Amniotic stem cell (primary cell): ENCODE measurements at places on chromosomes 1 and 21.

DNA sequence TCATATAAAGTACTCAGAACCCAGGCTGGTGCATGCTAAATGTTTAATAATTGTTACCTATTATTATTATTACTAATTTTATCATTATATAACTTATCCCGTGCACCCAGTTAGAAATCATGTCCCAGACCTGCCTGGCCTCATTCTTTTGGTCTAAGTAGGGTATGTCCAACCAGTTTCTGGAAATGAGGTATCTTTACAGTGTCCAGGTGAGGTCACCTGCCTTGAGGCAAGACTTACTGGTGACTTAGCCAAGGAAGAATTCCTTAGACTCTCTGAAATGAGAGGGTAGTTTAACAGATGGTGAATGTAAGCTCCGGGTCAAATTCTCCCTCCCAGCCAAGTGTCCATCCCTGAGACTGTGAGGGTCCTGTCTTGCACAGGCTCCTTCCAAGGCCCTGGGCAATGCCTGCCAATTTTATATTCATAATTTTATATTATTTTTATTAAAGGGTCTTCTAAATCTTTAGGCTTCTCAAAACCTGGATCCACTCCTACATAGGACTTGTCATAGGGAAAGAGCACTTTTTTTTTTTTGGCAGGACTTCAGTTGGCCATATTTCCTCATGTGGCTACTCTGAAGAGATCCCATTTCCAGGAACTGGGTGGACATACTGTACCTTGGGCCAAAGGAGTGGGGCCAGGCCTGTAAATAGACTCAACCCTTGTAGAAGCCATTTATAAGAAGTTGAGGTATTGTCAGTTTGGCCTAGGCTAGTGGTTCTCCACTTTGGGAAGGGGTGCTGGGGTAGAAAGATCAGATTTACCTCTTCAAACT lies 96.7 kb upstream of the KCNA3 start:
- no peak for DNase-seq

DNA sequence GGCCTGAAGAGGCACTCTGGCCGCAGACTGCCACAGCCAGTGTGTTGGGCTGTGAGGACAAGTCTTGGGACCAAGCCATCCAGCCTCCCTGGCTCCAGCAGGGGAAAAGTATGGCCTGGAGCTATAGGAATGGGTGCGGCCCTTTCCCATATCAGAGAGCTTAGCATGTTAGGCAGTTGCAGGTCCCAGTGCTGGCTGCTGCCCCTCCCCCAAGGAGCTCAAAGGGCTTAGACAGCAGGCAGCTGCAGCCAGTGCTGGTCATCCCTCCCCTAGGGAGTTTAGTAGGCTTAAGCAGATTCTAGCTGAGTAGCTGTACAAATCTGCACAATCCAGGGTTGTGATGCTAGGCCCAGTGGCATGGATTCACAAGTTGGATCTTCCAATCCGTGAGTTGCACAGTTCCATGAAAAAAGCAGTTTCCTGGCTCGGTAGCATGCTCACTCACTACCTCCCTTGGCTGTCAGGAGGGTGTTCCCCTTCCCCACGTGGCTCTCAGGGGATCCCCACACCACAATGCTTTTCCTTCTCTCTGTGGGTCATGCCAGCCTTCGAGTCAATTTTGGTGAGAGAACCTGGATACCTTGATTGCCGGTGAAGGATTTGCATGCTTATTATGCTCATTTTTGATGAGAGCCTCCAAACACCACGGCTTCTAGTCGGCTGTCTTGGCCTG lies 1490.8 kb downstream of the BRINP3 start:
- no peak for DNase-seq

DNA sequence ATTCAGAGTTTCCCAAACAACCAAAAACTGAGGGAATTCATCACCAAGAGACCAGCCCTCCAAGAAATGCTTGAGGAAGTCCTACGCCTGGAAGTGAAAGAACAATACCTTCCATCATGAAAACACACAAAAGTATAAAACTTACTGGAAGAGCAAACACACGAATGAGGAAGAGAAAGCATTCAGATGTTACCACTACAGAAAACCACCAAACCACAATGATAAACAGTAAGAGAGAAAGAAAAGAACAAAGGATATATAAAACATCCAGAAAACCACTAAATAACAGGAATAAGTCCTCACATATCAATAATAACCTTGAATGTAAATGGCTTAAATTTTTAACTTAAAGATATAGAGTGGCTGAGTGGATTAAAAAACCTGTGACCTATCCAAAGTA lies 58.5 kb upstream of the BCL10 start:
- no peak for DNase-seq

DNA sequence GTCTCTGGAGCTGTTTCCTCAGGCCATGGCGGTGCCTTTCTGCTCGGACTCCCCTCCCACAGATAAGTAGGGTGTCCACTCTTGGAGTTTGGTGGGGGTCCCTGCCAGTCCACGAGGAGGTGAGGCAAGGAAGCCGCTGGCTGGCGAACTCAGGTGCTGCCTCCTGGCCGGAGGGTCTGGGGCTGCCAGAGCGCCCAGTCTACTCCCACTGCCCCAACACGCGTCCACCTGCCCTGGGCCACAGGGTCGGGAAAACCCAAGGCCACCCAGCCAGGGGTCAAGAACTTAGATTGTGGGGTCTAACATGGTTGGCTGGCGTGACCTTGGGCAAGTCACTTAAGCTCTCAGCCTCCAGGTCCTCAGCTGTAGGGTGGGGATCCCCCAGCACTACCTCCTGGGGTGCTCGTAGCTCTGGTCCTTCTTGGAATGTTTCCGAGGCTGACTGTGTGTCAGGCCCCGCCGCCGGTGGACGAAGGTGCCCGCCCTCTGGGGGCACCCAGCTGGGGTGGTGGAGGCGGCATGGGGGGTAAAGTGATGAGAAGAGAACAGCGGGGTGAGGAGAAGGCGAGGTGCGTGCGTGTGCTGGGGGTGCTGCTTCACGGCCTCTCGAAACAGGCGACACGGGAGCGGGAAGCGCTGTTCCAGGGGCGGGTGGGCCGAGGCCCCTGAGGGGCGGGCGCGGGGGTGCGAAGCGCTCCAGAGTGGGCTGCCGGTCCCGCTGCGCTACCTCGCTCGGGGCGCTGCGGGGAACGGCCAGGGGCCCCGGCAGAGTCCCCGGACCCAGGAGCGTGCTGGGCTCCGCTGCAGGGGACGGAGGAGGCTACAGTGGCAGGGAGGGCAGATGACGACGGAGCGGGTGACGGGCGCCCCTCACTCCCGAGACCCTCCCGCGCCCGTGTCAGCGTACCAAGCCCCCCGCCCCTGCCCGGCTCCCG lies 1.2 kb downstream of the SH2D5 start:
- no peak for DNase-seq

GRCh38 chr1:67677930-67678329 lies 7.1 kb upstream of the GADD45A start:
- no peak for DNase-seq

- no peak for DNase-seq
Observed at GRCh38 chr21:31560479-31560878, 99.0 kb upstream of the SOD1 start.

DNA sequence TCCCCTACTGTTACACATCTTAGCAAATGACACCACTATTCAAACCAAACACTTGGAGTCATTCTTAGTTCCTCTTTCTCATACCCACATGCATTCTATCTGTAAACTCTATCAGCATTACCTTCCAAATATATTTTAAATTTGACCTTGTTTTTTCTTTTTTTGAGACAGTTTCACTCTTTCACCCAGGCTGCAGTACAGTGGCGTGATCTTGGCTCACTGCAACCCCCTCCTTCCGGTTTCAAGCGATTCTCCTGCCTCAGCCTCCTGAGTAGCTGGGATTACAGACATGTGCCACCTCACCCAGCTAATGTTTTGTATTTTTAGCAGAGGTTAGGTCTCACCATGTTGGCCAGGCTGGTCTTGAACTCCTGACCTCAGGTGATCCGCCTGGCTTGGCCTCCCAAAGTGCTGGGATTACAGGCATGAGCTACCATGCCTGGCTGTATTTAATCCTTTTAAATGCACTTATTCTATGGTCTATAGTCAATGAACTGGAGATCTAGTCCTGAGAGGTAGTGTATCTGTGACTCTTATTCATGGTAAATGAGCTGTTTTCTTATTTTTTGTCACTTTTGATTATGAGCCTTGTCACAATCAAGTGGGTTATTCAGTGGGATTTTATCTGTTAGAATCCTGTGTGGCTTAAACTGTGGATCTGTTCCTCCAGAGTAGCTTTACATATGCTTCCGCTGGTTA lies 73.1 kb downstream of the GATAD2B start:
- no peak for DNase-seq

DNA sequence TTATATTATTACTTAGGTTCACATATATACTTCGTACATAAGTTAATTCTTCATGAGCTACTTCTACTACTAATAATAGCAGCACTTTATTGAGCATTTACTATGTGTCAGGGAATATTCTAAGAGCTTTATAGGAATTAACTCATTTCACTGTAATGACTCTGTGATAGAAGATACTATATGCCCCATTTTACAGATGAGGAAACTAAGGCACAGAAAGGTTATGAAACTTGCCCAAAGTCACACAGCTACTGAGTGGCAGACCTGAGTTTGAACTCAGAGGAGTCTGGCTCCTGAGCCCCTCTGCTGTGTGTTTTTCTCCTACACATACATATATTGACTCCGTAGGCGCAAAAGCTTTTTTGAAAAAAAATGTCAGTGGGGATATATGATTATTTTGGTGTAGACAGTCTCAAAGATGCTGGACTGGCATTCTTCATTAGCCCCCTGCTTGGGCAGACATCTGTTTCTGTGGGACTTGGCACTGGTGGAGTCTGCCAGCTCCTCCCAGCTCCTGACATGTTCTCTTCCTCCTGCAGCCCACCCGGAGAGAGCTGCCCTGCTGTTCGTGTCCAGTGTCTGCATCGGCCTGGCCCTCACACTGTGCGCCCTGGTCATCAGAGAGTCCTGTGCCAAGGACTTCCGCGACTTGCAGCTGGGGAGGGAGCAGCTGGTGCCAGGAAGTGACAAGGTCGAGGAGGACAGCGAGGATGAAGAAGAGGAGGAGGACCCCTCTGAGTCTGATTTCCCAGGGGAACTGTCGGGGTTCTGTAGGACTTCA lies 70.9 kb downstream of the TCP10L start:
- no peak for DNase-seq

DNA sequence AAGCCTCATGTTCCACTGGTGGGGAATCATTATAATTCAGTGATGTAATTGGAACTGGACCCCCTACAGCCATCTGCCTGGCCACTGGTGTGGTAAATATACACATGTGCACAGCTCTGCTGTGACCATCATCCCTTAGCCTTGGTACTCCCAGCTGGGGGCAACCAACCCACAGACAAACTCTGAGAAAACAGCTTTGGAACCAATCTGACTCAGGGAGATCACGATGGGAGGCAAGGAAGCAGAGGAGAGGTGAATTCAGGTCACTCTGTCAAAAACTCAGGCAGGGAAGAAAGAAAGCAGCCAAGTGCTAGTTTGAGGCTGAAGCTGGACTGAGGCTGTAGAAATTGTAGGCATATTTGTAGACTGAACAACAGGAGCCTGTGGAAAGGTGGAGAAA lies 197.8 kb upstream of the GALNT2 start:
- DNase-seq = no peak

DNA sequence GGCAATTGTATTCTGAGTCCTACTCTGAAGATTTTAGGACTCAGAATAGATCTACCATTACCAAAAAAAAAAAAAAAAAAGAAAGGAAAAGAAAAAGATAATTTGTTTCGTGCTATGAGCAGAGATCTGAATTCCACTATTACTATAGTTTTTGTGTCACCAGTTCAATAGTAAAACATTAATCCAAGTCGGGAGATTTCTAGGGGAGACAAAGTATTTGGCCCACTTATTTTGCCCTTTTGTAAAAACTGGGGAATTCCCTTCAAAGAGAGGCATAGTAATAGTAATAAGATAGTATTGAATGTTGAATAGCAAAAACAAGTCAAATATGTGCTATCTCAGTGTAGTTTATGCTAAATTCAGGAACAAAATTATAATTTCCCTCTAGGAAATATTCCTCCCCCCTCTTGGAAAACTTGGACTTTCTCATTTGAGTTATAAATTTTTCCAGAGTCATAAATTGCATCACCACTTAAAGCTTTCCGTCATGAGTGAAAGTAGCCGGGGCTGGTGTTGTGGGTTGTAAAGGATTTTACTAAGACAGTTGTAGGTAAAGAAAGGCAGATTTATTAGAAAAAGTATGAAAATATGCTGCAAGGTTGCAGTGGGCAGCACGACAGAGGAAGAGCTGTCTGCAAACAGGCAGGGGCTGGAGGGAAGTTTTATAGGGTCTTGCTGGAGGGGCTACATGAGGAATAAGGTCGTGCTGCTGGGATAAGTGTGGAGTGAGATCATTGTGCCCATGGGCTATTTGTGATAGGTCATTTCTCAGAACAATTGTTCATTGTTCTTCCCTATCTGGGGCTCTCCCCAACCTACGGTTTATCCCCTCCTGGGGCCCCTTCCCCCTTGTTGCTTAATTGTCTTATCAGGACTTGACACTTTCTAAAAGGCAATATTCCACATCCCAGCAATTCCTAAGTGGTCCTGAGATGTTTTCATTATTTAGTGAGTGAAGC lies 1009.9 kb downstream of the PLA2G4A start:
- DNase-seq = no peak

- DNase-seq = no peak
Observed at GRCh38 chr1:57131701-57132394, 166.0 kb upstream of the C8B start.

DNA sequence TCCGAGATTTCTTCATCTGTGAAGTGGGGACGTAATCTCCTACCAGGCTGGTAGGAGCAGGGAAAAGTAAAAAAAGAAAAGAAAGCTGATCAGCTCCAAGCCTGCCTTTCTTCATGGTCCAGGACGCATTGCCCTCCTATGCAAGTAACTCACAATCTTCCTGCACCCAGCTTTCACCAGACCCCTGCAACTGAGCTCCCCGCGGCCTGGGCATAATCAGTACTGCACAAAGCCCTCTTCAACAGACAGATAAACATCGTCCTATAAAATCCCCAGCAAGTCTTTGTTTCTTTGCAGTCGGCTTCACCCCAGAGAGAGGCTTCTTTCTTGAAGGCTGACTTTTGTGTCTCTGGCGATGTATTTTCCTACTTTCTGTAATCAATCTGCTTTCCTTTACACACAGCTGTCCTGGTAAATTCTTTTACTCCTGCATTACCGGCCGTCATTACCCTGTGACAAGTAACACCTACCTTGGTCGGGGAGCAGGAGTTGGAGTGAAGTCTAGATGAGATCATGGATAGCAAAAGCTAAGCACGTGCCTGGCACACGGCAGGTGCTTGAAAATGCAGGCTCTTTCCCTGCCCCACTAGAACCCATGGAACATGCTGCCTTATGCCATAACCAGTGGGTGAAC lies 8.3 kb downstream of the PADI1 start:
- DNase-seq = no peak

DNA sequence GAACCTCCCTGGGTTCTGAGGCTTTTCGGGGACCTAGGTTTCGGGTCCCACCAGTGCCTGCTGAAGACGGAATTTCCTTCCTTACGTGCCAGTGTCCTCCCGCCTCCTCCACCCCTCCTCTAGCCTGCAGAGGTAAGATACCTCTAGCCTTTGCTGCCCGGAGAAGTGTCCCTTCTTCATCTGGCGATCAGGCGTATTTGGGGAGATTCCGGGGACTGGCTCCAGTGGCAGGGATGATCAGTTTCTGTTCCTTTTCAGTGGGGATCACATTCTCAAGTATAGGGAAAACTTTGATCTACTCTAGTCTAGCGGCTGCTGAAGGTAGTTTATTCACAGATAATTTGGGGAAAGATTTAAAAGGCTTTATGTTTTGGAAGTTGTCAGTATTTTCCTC lies 674 bp downstream of the CEP350 start:
- no peak for DNase-seq
